ENCODE measurements at places on chromosomes 13 and 19.

DNA sequence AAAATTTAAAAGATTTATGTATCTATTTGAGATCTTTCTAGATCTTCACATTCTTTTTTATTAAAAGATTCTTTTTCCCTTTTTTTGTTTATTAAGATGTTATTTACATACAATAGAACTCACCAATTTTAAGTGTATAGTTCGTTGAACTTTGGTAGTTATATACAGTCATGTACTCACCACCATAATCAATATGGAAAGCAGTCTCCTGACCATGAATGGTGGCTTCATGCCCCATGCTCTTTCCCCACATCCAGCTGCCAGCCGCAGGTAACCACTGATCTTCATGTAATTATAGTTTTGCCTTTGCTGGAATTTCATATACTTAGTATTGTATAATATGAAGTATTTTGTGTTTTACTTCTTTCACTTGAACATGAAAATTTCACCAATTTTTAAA lies 20.6 kb upstream of the GPR183 start:
- DNase-seq = no peak

GRCh38 chr13:36447501-36447900 lies 15.2 kb downstream of the CCNA1 start:
- no peak for DNase-seq

DNA sequence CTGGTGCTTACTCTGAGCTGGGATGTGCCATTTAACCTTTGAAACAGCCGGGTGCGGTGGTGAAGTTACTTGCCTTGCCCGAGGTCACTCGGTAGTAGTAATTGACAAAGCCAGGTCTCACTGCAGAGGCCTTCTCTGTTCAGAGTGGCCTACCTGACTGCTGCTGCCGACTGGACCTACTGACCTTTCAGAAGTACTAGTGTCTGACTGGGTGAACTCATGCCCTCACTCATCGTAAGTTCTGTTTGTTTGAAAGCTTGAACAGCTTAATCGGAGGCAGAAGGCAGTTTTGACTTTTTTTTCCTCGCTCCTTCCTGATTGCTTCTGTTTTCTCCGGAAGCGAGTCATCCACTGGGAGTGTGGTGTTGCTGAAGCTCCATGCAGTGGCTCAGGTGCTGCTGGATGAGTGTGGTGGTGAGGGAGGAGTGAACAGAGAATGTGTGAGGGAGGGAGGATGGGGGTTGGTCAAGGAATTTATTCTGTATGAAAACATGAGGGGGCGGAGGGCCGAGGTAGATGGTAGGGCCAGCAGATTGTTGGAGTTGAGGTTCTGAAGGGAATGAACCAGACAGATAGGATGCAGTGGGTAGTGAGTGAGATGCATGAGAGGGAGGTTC lies 2.7 kb downstream of the SPINT2 start:
- no peak for DNase-seq

DNA sequence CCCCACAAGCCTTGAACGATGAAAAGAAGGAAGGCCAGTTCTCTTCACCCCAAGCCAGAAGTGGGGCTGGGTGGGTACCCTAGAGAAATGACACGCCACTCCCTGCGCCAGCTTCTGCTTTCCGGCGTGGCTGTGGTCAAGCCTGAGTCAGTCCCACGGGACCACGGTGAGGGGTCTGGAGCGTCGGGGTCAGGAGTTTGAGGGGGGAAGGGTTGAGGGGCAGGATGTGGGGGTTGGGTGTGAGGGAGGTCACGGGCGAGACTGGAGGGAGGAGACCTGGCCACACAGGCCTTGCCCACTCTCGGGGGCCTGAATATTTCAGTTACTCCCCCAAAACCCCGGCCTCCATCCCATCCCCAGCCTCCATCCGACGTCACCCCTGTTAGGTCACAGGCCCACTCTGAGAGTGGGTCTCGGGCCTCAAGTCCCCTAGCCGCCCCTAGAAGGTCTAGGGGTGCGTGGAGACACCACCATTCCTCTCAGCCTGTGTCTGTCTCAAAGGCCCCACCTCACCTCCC lies 500 bp upstream of the IFI30 start:
- no peak for DNase-seq

DNA sequence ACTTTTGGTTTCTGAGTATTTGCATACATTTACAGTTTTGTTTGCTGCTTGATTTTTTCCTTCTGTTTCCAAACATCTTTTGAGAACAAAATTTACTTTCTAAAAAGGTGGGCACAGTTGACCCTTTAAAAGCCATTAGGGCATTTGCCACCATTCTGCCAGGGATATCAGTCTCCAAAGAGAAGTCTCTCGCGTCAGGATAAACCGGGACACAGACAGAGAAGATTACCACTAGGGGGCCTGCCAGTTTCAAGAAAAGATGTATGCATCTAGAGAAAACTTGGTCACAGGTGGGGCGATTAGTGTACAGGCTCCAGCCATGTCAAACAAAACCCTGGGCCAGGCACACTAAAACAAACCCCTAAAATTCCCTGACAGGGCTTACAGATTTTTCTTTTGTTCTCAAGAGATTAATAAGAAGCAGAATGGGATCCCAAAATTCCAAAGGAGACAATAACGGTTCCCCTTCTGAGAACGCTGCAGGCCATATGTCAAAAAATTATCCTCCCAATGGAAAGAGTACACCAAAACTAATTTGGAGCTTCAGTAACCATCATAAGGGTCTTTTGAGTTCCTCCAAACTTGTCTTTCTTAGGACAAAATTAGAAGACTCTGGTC lies 10.7 kb upstream of the PABPC3 start:
- DNase-seq = no peak

DNA sequence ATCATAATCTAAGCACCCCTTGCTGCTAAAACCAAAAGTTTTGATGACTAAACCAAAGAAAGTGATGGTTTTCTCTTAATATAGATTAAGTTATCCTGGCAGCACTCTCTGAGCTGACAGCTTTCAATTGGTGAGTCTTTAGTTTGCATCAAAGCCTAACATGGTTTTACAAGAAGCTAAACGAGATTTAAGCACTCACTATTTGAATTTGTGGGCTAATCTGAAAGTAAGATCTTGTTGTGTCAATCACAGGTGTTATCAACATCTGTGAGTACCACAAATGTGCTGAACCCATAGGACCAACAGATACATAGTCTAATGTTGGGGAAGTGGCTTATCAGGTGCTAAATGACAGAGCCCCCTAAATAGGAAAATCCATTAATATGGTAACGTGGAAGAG lies 223.9 kb downstream of the LHFPL6 start:
- no peak for DNase-seq

DNA sequence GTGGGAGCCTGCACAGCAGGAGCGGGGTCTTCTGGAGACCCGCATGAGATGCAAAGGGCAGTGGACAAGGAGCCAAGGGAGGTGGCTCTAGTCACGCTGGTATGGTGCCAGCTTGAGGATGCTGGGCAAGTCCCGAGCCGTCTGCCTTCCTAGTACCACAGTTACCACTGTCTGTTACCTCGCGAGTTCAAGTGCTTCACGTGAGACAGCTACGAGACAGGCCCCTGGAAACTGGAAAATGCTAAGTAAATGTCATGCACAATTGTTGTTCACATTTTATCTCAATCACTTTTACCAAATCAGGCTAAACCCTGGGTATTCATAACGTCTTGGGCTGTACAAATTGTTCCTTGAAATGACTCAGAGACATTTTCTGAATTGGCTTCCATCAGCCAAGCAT lies 155.7 kb downstream of the TNFRSF19 start:
- no peak for DNase-seq

GRCh38 chr19:35945121-35945790 lies 9.1 kb downstream of the LRFN3 start:
- no peak for DNase-seq

Data from activated CD4-positive, alpha-beta T cell treated with anti-CD3 and anti-CD28 coated beads, Interleukin-2, amount 50 U/mL, for 48 hours (primary cell).